ENCODE measurements at places on chromosomes 1 and 21. TPM values are rescaled to one million over a fixed set of nuclear protein-coding genes. Genes with fewer than 3 reads are reported as not detected.
A peak's percentile ranks its signal among the peaks of the same experiment; 100 is the strongest.

DNA sequence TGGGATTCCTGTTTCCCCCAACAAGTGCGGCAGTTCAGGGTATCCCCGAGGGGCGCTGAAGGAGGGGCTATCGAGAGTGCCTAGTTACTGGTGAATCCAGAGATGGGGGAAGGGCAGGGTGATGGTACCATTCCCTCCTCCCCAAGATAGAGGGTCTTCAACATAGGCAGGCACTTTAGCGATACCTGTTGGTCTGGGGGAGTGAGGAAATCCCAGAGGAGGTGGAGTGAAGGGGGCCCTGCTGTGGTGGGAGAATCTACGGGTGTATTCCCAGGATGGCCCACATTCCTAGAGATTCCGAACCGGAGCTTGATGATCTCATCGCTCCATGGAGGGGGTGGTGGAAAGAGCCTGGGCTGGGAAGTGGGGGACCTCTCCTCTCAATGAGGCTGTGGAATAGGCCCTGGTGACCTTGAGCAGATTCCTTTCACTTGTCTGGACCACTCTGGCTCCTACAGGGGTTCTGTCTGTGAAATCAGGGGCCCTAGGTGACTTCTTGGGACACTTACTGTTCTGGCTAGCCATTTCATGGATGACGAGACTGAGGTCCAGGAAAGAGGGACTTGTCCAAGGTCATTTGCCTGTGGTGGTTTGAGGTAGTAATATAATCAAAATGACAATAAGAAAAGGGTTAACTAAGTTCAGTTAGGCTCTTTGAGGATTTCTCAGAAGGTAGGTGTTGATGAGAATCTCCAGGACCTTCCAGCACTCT is 52.7 kb upstream of the SYNC start:
- no peak for DNase-seq
- no peaks in the 10 kb centered on the region for H3K36me3 ChIP-seq
- peak overlapping the region; percentile 97 for H3K4me3 ChIP-seq
- peaks cover 25% of the 10 kb centered on the region for H3K4me1 ChIP-seq

GRCh38 chr1:33030575-33030974 is 6.1 kb downstream of the AK2 start:
- H3K4me3 ChIP-seq: no peak overlapping the region
- H3K27me3 ChIP-seq: no peaks in the 10 kb centered on the region
- no peak overlapping the region for H3K27ac ChIP-seq
- H3K4me1 ChIP-seq: no peaks in the 10 kb centered on the region
- peaks cover 27% of the 10 kb centered on the region for H3K36me3 ChIP-seq
- no peak for DNase-seq

GRCh38 chr1:3065396-3065795 is 3.6 kb upstream of the PRDM16 start:
- no peaks in the 10 kb centered on the region for H3K36me3 ChIP-seq
- DNase-seq: no peak
- H3K27me3 ChIP-seq: peaks cover 93% of the 10 kb centered on the region
- H3K27ac ChIP-seq: no peak overlapping the region
- no peak overlapping the region for H3K4me3 ChIP-seq

DNA sequence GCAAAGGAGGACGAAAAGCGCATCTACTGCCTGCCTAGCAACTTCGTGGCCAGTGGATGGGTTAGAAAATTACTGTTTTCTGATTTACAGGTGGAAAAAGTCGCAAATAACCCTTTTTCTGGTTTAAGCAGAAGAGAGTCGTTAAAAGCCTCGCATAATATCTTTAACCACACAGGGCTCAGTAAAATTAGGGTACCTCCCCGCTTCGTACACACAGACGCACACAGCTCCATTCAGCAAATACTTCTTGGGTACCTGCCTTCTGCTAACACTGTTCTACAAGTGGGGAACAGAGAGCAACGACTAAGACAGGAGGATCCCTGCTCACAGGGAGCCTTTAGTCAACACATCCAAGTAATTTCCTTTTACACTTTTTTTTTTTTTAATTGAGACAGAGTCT is 704 bp downstream of the ALG6 start:
- no peaks in the 10 kb centered on the region for H3K27me3 ChIP-seq
- H3K27ac ChIP-seq: no peak overlapping the region
- peak overlapping the region; percentile 89 for H3K4me3 ChIP-seq
- DNase-seq: no peak
- H3K36me3 ChIP-seq: no peaks in the 10 kb centered on the region

DNA sequence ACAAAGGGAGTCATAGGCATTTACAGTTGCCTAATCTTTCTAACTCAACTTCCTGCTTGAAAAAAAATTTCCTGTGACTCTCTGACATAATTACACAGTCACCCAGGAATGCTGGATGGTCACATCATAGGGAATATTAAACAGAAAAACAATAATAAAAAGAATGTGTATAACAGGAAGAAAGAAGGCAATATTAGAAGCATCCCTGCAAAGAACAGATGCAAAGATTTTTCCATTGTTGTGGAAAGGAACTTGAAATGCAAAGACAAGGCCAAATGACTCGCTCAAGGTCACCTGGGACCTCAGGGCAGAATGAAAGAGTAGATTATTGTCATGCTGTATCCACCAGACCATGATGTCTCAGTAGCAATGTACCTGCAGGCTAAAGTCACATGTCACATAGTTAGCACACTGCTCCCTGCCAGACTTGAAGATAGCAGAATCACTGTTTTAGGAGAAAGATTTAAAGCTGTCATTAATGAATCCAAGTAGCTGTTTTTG is 184.3 kb downstream of the CYYR1 start:
- no peak overlapping the region for H3K4me3 ChIP-seq
- H3K27me3 ChIP-seq: no peaks in the 10 kb centered on the region
- H3K4me1 ChIP-seq: peaks cover 4% of the 10 kb centered on the region

DNA sequence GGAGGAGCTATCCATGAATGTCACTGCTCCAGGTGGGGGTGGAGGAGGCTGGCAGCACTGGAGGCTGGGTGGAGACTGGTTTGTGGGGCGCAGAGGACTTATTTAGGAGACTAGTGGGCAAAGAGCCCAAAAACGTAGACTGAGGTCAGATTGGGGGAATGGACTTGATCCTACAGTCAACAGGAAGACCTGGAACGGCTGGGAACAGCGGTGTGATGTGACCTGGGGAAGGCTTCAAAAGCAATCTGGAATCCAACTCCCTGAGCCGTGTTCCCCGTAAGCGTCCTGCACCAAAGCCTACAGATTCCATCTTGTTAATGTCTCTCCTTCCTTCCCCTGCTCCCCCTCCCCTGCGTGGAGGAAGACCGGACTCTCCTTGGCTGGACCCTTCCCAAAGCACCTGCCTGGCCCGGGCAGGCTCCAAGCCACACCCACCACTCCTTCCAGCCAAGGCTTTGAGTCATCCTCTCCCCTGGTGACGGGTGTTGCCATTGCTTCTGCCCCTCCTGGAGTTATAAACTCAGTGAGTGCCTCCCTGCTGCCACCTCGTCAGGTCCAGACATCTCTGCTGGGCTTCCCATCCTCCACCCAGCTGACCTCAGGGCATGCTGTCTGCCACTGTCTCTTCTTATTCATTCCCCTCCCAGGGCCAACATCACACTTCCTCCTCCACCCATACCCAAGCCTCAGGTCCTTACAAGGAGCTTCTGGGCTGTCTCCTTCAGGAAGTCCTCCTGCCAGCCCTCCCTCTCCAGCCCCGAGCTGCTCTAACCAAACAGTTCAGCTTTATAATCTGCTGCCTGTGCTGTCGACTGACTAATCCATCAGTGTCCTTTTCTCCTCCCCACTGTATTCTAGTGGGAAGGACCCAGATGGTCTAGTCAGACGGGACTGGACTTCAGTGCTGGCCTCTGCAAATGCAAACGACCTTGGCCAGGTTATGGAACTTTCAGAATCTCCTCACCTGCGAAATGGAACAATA is 1.6 kb upstream of the CLSTN1 start:
- peak; percentile 93 for DNase-seq
- no peaks in the 10 kb centered on the region for H3K36me3 ChIP-seq
- peak overlapping the region; percentile 34 for H3K27ac ChIP-seq
- peaks cover 8% of the 10 kb centered on the region for H3K27me3 ChIP-seq

DNA sequence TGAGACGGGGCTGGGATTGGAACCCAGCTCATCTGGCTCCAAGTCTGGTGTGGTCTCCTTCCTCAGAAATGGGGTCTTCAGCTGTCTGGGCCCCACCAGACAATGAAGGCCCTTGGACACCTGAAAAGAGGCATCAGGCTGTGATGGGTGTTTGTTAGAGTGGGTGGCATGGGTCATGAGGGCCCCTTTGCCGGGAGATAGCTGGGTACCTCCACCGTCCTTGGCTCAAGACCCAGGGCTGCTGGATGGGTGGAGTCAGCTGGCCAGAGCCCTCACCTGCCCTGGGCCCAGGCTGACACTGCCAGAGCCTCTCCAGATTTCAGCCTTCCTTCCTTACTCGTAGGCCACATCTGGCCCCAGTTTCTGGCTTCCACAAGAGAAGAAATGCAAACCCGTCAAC is 13.4 kb upstream of the TTC22 start:
- no peaks in the 10 kb centered on the region for H3K36me3 ChIP-seq
- no peaks in the 10 kb centered on the region for H3K4me1 ChIP-seq
- H3K27ac ChIP-seq: no peak overlapping the region
- no peaks in the 10 kb centered on the region for H3K27me3 ChIP-seq
- no peak overlapping the region for H3K4me3 ChIP-seq

DNA sequence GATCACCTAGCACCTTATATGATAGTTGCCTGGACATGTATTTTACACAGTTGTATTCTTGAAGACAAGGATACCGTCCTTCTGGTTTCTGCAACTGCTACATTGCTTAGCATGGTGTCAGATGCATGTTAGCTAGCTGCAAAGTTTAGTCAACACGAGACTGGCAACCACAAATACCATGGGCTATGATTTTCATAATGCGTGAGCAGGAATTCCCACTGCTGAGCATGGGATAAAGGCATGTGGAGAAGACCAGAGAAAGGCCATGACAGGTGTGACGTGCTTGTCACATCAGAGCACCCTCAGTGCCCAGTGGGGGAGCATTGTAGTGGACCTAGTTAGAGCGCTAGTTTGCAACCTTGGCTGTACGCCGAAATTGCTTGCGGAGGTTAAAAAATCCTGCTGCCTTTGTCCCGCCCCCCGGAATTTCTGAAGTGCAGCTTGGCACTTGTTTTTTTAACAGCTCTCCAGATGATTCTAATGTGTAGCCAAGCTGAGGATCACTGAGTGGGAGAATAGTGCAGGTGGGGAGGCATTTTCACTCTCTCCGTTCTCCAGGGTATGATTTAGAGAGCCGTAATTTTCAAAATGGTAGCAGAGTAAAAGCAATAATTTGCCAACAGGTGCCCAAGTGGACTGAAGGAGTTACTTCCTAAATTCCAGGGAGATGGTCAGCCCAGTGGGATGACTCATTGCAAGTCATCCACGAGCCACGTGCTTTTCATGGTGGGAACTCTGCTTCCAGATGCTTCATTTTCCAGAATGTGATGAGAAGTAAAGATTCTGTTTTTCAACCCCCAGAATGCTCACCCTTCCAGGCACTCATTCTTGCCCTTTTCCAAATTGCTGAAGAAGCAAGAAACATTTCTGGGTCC is 81.0 kb downstream of the CNIH3 start:
- H3K36me3 ChIP-seq: no peaks in the 10 kb centered on the region
- H3K27me3 ChIP-seq: no peaks in the 10 kb centered on the region
- no peak overlapping the region for H3K27ac ChIP-seq
- H3K4me3 ChIP-seq: no peak overlapping the region

GRCh38 chr1:71651214-71651613 is 570.4 kb upstream of the ZRANB2 start:
- no peak for DNase-seq
- no peaks in the 10 kb centered on the region for H3K27me3 ChIP-seq
- no peak overlapping the region for H3K27ac ChIP-seq
- no peaks in the 10 kb centered on the region for H3K4me1 ChIP-seq

- no peak overlapping the region for H3K4me3 ChIP-seq
- H3K27ac ChIP-seq: no peak overlapping the region
- H3K36me3 ChIP-seq: no peaks in the 10 kb centered on the region
- no peaks in the 10 kb centered on the region for H3K27me3 ChIP-seq
Observed at GRCh38 chr1:24868016-24868875, 61.8 kb downstream of the RUNX3 start.

- H3K27me3 ChIP-seq: no peaks in the 10 kb centered on the region
- no peaks in the 10 kb centered on the region for H3K36me3 ChIP-seq
- no peak for DNase-seq
Observed at GRCh38 chr1:1088801-1089680, 14.9 kb upstream of the RNF223 start.

DNA sequence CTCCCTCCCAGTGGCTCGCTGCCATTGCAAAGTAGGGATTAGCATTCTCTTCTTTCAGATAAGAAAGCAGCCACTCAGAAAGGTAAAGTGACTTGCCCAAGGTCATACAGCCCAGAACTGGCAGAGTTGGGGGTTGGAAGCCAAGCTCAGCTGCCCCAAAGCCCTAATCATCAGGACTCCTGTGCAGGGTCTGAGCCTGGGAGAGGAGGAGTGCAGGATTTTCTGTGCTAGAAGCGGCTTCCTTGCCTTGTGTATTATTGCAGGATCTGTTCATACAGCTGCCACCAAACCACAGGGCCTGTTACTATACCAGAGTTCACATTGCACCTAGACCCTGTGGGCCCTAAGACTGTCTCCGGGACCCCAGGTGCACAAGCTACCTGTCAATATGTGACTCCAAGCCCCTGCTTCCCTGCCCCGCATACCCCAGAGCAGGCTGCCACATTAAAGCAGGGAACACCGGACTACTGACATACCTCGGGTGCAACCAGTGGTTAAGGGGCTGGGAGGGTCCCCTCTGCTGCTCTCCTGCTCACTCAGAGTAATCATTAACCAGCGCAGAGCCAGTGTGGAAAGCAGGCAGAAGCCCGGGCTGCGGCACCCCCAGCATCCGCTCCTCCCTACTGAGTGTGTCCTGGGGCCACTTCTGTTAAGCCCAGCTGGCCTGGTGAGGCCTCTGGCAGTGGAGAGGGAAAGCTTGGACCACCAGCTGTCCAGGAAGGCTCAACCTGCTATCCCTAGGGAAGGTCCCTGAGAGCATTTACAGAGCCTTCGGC is 15.8 kb downstream of the HSPG2 start:
- no peaks in the 10 kb centered on the region for H3K27me3 ChIP-seq
- no peak overlapping the region for H3K4me3 ChIP-seq
- peak; percentile 51 for DNase-seq
- H3K27ac ChIP-seq: no peak overlapping the region

The LCE1D gene
- not detected for total RNA-seq

The RC3H1 gene
- total RNA-seq: 47.2 TPM

The XCL1 gene
- 0.26 TPM for total RNA-seq

The SMIM34 gene
- not detected for total RNA-seq

The LCE1C gene
- total RNA-seq: not detected

The TBX15 gene
- total RNA-seq: not detected

The OR2T29 gene
- not detected for total RNA-seq

The CD1E gene
- not detected for total RNA-seq

The SLFNL1 gene
- 0.07 TPM for total RNA-seq

The LRRC53 gene
- not detected for total RNA-seq

The PLA2G2F gene
- not detected for total RNA-seq

The RHCE gene
- total RNA-seq: 0.49 TPM

The OR10K1 gene
- not detected for total RNA-seq

The AGT gene
- not detected for total RNA-seq

The SLC30A10 gene
- total RNA-seq: 2.1 TPM

All from endodermal cell (in vitro differentiated cells).